GM19239 (cell line): ENCODE measurements at places on chromosomes 2 and 18.

GRCh38 chr2:42843611-42844010, 51.2 kb upstream of the HAAO start:
- no peak for DNase-seq

DNA sequence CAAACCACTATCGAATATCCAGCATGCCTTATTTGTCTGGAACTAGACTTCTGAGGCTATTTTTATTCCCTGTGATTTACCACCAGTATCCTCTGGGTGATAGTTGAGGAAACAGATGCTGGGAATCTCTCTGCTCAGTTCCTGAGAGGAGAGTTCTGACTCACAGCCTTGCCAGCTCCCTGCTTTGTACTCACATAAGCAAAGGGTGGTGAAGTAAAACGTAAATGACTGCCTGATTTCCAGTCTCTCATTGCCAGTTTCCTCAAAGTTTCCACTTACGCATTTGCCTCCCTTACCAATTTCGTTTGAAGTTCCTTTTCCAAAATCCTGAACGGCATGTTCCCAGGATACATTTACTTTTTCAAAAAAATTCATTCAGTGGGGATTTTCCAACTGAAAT, 69.2 kb upstream of the HNRNPA3 start:
- DNase-seq: no peak

DNA sequence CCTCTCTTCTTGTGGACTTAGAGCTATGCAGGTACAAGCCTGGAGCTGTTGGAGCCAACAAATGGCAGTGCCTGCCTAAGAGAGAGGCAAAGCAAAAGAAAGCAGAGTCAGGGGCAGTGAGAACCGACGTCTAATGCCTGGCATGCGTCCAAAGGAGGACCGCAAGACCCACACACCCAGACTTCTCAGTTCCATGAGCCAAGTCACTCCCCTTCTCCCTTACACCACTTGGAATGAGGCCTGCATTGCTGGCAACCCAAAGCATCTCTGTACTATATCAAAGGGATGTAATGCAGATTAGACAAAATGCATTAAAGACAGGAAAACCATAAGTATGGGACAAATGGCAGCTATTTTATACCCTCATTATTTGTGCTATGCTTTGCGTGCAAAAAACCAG, 49.9 kb upstream of the RNU4ATAC start:
- no peak for DNase-seq

GRCh38 chr2:191578031-191578430, 99.9 kb upstream of the NABP1 start:
- no peak for DNase-seq

GRCh38 chr2:43484323-43484930, 111.4 kb downstream of the THADA start:
- DNase-seq: no peak

DNA sequence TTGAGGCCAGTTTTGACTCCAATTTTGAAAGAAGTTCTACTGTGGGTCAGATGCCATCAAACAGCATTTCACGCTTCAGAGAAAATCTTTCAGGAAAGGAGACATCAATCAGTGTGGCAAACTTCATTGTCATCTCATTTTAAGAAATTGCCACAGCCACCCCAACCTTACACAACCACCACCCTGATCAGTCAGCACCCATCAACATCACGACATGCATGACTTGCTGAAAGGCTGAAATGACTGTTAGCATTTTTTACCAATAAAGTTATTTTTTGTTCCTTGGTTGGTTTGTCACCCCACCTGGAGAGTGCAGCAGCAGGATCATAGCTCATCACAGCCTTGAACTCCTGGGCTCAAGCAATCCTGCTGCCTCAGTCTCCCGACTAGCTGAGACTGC, 10.4 kb downstream of the DNAJC10 start:
- DNase-seq: no peak

GRCh38 chr18:43847164-43848091, 570.1 kb upstream of the SYT4 start:
- DNase-seq: no peak

- DNase-seq: no peak
Measured at GRCh38 chr2:240448387-240449274, 13.2 kb downstream of the GPC1 start.

DNA sequence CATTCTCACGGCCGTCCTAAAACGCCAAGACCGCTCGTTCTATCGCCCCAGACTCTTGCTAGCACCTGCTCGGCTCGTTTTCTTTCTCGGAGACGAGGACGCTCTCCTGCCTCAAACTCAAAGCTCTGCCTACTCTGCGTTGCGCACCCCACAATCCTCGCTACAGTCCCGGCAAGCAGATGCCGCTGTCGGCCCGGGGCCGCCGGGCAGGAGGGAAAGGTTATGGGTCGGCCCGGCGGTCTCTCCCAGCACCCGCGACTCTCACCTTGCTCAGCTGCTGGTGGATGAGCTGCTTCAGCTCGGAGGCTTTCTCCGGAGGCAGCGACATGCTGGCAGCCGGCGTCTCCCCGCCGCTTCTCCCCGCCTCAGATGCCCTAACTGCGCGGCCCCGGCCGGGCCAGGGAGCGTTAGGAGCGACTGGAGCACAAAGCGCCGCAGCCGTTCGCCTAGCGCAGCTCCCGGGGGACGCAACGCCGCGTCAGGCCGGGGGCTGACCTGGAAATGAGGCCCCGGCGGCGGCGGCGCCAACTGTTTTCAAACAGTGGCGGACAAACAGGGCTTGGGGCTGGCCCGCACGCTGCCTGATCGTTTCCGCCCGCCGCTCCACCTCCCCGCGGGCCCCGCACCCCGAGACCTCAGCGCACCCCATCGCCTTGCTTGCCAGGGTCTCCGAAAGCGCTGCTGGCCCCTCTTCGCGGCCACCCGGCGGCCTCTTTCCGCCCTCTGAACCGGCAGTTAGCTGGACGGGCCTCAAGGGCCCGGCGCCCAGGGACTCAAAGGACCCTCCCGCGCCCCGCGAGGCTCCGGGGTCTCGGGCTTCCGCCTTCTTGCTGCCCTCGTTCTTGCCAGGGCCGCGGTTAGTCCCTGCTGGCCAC, at the start of the genes CEP76 and PSMG2:
Gene CEP76, minus strand, starts transcription at position 503 of the 875 bp plus-strand sequence. Its CDS starts 175 bp downstream, at position 328.
Gene PSMG2, plus strand, starts transcription at position 822 of the 875 bp plus-strand sequence. CDS start 66 bp downstream, outside the sequence.
- DNase-seq: peak; percentile 84

GRCh38 chr2:763766-764525, 86.7 kb upstream of the TMEM18 start:
- no peak for DNase-seq

DNA sequence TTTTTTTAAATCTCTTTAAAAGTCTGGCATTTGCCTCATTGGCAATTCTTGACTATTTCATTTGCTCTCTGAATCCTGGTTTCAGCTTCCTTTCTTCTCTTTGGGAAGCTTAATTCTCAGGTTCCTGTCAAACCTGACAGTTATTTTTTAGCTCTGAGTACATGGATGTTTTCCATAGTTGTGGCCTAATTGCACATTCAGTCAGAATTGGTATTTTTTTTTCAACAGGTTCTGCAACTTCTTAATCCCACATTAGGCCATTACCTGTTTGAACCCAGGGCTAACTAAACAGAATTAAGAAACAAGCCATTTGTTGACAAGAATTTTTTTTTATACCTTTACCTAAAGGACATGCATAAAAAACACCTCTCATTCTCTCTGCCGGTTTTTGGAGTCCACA, 338.8 kb downstream of the SETBP1 start:
- no peak for DNase-seq

DNA sequence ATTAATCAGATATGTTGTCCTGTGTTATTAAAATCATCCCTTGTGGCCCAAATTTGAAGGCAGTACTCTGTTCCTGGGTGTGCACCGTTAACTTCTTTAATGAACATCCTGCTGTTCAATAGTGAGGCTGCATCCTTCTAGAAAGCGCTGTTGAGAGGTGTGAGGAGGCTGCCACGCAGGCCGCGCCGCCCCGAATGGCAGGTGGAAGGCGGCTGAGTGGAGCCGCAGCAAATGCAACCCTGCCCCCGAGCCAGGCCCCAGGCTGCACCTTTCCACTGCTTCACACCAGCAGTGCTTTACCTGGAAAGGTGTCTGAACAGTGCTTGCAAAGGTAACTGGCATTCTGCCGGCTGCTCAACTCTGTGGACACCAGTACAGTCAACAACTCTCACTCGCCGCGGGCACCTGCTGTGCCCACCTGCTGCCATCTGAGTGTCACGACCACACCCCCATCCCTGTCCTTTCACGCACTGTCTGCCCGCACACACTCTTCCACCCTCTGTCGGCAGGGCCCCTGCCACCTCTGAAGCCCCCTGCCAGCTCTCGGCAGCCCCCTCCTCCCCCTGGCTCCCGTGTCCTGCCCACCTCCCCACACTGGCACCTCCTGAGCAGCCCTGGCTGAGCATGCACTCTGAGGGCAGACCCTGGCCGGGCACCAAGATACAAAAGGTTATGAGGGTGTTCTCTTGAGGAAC, 70.9 kb downstream of the ODC1 start:
- no peak for DNase-seq

DNA sequence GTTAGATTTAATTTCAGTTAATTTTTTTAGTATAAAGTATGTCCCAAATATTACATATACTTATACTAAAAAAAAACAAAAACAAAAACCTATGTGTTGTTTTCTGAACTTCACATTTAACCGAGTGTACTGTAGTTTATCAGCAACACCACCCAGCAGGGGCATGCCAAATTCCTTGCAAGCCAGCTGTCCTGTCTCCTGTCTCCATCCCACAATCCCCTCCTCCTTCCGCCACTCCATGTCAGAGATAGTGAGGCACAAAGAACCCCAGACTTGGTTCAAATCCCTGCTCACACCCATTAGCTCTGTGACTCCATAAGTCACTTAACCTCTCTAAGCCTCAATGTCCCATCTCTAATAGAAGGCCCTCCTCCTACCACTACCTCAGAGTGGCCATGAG, 9.4 kb downstream of the CHST10 start:
- no peak for DNase-seq

DNA sequence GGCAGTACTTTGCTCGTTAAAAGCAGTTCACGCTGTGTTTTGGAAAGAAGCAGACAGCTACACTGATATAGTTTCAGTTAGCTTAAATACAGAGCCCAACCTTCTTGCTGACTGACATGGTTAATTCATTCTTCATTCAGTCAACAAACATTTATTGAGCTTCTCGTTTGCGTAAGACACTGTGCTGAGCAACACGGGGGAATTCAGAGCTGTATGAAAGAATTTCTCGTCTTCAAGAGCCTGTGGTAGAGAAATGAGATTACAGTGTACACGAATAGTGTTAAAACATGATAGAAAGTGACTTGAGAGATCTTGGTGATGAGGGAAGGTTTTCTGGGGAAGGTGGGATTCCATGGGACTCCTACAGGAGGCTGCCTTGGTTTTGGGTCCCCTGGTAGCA, 44.7 kb downstream of the ADAM23 start:
- DNase-seq: no peak

DNA sequence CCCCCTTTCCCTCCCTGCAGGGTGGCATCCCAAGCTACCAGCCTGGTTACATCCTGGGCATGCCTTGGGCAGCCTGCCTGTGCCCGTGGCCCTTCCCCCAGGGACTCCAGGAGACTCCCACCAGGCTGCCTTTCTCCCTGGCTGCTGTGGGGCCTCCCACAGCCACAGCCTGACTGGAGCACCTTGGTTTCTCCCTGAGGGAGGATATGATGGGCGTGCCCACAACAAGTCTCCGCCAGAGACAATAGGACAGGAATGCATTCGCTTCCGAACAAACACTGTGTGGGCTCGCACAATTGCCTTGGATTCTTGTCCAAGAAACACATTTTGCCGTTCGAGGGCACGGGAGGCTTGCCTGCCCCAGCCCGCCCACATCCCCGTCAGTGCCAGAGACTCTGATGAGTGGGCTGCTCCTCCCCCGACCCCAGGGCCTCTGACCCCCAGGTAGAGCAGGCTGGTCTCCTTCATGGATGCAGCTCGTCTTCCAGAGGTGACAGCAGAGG, 102.1 kb downstream of the SMAD7 start:
- no peak for DNase-seq

GRCh38 chr2:45739796-45740485, 88.5 kb downstream of the PRKCE start:
- DNase-seq: no peak

DNA sequence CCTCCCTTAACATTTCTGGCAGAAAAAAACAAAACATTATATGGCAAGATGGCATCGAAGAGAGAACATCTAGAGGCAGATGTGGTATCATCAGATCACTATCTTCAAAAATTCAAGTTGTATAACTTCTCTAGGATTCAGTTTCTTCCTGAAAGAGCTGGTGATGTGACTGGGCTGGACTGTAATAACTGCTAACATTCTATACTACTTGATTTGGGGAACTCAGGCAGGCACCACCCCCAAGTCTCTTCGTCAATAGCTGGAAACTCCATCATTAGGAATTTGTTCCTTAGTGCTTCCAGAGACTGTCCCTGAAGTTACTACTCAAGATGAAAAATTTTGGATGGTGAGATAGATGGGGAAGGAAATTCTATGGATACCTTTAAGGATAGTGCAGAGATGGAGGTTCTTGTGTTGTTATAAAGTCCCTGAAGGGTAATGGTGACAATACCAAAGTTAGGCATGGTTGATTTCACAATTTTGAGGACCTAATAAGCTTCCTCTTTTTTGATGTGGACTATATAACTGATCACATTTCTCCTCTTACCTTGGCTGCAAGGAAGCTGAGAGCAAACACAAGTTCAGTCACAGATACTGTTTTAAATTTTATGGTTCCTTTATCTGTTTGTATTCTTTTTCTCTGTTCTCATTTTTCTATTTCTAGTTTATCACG, 59.1 kb upstream of the PGAP1 start:
- DNase-seq: no peak

- no peak for DNase-seq
Measured at GRCh38 chr2:77666251-77666980, 144.2 kb upstream of the LRRTM4 start.

DNA sequence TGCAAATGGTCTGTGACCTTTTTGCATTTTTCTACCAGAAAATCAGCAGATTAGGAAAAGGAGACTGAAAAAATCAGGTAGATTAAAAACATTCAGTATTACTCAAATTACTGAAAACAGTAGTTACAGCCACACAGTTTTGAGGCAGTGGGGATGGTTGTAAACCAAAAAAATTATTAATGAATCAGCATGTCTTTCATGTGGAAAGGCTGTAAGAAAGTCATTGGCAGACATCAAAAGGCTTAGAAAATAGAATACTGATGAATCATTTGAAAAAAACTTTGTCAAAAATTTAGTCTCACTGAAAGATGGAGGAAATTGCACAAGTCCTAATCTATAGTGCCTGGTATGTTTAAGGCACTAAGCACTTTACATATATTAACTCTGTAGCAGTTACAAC, 133.9 kb upstream of the GCFC2 start:
- no peak for DNase-seq

- DNase-seq: no peak
Measured at GRCh38 chr2:211055438-211055837, 499.0 kb downstream of the CPS1 start.

GRCh38 chr2:66456183-66457041, 21.5 kb downstream of the MEIS1 start:
- no peak for DNase-seq

- DNase-seq: no peak
Measured at GRCh38 chr2:227188292-227188691, 23.9 kb downstream of the COL4A3 start.

DNA sequence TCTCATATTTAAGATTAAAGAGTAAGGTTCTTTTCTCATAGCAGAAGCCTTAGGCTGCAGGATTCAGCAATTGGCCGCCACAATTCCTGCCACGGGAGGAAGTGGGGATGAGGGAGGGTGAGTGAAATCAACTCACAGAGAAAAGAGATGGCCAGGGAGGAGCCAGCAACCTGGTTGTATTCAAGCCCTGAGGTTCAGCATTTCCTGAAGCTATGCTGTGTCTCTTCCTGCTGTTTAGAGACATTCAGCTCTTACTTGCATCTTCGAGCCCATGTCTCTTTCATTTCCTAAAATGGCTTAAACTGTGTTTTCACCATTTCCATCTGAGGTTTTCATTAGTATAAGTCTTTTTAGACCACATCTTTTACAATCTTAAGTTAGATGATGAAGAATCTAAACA, 522.6 kb downstream of the CNTNAP5 start:
- DNase-seq: no peak

GRCh38 chr2:14910654-14911053, 278.1 kb downstream of the LRATD1 start:
- no peak for DNase-seq
